ENCODE measurements at places on chromosomes 2 and 18. TPM values are rescaled to one million over a fixed set of nuclear protein-coding genes. Genes with fewer than 3 reads are reported as not detected.

The SH3RF3 gene
- total RNA-seq, result 11.9 TPM

The LYPD6 gene
- 5.2 TPM for total RNA-seq

The ANKRD53 gene
- total RNA-seq, result 1.3 TPM

The GRP gene
- total RNA-seq, result not detected

The TCF7L1 gene
- 4.3 TPM for total RNA-seq

The SIX3 gene
- total RNA-seq, result not detected

The C1GALT1C1L gene
- 1.3 TPM for total RNA-seq

The SETBP1 gene
- 2.6 TPM for total RNA-seq

DNA sequence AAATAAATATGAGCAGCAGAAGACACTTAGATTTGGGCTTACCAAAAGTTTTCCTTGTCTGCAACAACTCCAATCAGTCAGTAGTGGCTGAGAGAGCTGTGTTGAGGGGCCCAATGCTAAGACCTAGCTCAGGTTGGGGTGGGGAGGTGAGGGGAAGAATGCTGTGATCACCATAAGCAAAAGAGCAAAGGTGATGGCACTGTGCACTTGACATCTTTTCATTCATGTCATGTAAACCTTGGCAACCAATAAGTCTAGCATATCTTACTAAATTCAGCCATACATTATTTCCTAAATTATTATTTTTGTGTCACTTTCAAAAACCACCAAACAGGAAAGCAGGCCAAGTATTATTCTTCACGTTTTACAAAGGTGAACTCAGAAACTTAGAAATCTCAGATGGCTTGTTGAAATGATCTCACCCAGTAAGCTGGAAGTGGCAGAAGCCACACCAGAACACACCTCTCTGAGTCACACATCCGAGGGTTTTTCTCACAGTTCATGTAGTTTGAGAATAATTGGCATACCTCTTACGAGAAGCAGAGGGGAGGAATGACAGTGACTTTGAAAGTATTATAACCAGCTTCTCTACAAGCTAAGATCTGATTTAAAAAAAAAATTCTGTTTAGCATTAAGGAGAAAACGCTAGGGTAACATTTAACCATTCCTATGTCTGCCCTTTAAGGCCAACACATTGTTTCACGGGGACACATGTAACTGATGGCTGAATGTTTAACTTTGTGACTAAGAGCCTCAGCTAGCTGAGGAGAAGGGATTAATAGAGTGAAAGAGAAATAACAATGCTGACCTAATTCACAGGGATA is 43.3 kb upstream of the SETBP1 start:
- peak; percentile 30 for DNase-seq

DNA sequence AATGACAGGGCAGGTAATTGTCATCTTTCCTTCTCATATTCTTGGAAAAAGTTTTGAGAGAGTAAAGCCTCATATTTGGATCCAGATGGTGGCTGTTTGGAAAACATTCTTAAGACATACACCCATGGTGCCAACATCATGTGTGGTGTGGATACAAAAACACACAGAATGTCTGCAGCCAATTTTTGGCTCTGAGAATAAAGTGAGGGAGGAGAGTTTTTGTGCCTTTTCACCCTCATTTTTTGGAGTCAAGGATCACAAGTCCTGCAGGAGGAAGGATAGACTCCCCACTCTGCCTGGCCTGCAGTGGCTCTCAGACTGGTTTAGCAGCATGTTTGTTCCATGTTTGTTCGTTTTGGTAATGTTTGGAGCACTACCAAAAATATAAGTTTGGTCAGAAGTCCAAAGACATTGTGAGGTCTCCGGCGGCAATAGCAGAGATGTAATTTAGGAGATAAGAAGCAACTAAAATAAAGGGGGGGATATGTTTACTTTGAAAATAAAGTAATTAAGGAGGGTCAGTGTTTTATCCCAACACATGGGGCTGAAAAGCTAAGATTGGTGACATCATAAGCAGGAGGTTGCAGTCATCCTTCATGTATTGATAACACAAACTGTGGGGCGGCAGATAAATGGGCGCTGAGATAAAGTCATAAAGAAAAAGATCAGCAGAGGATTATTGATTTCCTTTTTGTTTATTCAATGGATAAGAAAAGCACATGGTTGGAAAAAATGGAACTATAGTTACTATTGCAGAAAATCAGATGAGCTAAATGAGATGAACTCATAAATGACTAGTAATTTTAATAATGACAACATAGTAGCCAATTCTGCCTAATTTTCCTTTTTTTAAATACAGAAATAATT is 655 bp downstream of the NOSTRIN start:
- no peak for DNase-seq

GRCh38 chr2:131367352-131367751 is 3.4 kb upstream of the RAB6D start:
- no peak for DNase-seq

DNA sequence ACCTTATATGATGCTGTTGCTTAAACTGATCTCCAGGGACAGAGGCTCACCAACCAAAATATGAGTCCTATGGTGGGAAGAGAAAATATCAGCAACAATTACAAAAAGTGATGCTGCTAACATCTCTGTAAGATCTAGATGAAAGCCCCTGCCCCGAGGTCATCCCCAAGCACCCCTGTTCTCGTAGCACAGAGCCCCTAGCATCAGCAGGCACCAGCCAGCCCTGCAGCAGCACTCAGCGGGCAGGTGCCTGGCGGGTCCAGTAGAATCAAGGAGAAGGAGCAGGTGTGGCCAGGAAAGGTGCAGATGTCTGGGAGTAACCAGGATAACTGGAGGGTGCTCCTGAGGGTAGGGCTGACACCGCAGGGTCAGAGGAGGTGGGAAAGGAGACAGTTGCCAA is 474.2 kb upstream of the MYT1L start:
- no peak for DNase-seq

- DNase-seq, result no peak
These were observed 121.6 kb downstream of the ZFP36L2 start for GRCh38 chr2:43104763-43105162.

- peak; percentile 91 for DNase-seq
These were observed 130.9 kb downstream of the EXOC6B start for GRCh38 chr2:72694715-72695496.

DNA sequence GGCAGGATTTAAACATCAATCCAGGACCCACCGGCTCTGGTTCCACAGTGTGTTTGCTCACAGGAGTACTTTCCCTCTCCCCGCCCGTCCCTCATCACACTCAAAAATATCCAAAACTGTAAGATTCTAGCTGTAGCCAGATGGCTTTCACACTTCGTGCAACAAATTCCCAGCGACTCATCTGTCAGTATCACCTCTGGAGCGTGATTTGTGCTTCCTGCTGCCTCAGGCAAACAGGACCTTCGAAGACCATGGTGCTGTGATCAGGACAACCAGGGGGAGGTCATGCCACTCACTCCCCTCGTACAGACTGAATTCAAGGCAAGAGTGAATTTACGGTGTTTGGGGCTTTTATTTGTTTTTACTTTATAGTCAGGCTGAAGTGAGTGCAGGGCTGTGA is 154.5 kb upstream of the PID1 start:
- no peak for DNase-seq

DNA sequence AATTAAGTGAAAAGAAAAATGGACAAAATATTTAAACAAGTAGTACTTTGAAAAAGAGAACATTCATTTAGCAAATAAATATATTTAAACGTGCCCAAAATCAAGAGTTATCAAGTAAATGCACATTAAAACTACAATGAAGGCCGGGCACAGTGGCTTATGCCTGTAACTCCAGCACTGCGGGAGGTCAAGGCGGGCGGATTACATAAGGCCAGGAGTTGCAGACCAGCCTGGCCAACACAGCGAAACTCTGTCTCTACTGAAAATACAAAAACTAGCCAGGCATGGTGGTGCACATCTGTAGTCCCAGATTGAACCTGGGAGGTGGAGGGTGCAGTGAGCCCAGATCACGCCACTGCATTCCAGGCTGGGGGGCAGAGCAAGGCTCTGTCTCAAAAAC is 9.8 kb downstream of the STAM2 start:
- no peak for DNase-seq

DNA sequence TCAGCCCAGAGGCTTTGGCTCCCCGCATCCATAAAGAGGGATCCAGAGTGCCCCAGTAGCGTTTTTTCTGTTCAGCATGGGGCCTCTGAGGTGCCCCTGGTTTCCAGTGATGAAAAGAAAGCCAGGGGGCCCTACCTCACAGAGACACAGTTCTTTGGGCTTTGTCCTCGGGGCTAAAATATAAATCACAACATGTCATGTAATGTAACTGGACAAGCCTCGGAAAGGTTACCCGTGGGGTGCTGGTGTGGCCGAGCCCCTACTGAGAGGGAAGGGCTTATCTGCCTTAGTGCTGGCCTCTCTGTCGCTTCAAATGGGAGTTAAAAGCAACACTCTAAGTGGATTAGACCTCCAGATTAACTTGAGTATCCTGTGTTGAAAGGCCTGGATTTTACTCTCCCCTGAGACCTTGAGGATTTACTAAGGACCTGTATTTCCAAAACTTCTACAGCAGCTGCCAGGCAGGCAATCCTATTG is 251.6 kb upstream of the APCDD1 start:
- DNase-seq, result no peak

DNA sequence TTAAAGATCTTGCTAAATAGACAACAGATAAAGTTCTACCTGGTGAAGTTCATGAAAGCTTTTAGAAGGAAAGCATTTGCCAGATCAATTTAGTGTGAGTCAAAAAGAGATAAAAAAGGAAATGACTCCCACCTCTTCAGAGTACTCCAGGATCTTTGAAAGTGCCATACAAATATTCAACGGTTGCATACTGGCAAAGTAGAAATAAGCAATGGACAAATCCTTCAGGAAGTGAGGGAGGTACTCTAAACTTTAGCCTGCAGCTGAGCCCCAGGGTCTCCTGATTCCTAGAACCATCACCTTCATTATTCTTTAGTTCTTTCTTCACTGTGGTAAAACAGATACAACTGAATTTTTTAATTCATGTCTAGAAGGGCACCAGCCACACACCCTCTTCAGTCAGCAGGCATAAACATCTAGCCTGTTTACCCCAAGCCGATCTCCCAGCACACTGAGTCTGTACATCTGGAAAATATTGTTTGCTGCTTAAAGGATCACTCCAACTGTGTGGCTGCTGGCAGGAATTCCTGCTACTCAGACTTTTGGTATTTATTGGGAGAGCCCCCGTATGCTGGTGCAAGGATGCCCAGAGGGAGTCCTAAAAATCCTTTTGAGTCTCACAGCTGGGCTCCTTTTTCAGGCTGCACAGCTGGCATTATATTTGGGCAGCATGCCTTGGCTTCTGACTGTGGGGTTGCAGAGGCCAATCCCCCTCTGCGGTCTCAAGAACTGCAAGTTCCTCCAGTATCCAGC is 72.3 kb upstream of the SESTD1 start:
- DNase-seq, result peak; percentile 53

- no peak for DNase-seq
These were observed 313.1 kb downstream of the PLCL1 start for GRCh38 chr2:198117406-198118041.

GRCh38 chr18:62458346-62458745 is 64.5 kb upstream of the ZCCHC2 start:
- no peak for DNase-seq

All from fibroblast of villous mesenchyme (primary cell).